AG09319 (cell line): ENCODE measurements at places on chromosomes 1 and 21.

- DNase-seq: no peak
These were observed 32.0 kb downstream of the PLXNA2 start for GRCh38 chr1:208211921-208212843.

DNA sequence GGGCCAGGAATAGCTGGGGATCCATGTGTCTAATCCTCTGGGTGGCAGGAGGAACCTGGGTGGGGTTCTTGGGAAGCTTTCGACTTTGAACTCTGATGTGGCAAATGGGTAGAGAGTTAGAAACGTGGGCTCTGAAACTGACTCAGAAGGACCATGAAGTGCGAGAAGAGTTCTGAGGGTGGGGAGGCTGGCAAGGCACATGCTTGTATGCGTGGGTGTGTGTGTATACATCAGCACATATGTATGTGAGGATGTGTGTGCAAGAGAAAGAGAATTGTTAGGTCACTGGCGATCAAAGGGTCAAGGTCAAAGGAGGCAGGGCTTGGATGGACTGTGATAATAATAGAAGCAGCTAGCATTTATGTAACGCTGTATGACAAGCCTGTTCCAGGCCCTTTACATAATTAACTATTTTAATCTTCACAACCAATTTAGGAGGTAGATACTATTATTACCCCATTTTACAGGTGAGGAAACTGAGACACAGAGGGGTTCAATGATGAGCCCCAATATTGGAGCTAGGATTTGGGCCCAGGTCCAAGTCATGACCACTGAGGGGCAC, 84.5 kb upstream of the POU3F1 start:
- DNase-seq: no peak

- DNase-seq: peak; percentile 100
These were observed 48.7 kb upstream of the COL6A2 start for GRCh38 chr21:46048926-46049889.

GRCh38 chr1:160412028-160412362, 11.6 kb downstream of the VANGL2 start:
- no peak for DNase-seq

DNA sequence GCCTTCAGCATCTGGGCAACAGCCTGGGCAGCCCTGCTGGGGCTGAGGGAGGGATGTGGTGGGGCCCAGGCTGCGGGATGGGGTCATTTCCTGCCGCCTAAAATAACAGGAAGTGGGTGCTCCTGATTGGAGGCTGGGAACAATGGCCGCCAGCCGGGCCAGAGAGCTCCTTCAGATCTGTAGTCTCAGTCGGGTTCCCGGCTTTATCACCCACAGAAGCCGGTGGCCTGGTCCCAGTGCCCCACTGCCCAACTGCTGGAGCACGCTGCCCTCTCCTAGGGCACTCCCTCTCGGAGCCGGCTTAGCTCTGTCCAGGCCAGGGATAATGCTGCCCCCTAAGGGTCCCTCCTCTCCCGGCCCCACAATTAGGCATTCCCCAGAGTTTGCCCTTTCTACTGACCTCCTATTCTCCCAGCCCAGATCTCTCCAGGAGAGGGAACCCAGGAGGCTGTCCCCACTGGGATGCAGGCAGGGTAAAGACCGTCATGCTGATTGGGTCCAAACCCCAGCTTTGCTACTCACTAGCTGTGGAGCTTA, 5.1 kb downstream of the MAP7D1 start:
- DNase-seq: no peak

- no peak for DNase-seq
These were observed 374.0 kb downstream of the CAMTA1 start for GRCh38 chr1:7159116-7159781.

DNA sequence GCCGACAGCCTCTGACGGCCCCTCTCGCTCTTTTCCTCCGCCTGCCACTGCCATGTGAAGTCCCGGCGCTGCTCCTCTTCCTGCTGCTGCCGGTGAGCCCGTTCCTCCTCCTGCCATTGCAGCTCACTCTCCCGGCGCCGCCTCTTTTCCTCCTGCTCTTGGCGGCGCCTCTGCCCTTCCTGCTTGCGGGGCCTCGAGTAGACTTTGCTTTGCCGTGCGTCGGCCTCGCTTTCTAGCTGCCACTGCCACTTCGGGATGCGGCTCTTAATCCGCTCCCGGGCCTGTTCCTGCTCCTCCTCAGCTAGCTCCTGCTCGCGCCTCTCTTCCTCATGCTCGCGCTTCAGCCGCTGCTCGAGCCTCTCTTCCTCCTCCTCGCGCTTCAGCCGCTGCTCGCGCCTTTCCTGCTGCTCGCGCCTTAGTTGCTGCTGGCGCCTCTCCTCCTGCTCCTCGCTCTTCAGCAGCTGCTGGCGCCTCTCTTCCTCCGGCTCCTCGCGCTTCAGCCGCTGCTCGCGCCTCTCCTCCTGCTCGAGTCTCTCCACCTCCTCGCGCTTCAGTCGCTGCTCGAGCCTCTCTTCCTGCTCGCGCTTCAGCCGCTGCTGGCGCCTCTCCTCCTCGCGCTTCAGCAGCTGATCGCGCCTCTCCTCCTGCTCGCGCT, 4.3 kb downstream of the TCHH start:
- DNase-seq: no peak

- peak; percentile 30 for DNase-seq
These were observed 83.5 kb upstream of the CLDN14 start for GRCh38 chr21:36563341-36563926.

GRCh38 chr1:160702100-160702499, 9.5 kb downstream of the CD48 start:
- no peak for DNase-seq

DNA sequence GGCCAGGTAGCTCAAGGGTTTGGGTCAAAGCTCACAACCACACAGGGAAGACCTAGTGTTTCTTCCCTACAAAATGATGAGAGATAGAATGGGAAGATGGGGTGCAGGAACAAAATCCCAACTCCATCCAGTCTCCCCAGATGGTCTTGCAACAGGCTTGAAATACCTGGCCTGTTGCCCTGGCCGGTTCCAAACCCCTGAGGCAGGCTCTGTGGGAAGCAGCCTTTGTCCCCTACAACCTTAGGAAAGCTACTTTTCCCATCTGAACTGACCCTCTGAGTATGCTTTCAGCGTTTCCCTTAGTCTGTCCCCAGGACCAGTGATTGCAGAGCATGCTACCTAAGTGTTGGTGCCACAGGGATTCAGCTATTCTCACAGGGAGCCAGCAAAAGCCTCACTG, 104.0 kb downstream of the GDAP2 start:
- no peak for DNase-seq
